ENCODE measurements at places on chromosomes 5 and 9.

DNA sequence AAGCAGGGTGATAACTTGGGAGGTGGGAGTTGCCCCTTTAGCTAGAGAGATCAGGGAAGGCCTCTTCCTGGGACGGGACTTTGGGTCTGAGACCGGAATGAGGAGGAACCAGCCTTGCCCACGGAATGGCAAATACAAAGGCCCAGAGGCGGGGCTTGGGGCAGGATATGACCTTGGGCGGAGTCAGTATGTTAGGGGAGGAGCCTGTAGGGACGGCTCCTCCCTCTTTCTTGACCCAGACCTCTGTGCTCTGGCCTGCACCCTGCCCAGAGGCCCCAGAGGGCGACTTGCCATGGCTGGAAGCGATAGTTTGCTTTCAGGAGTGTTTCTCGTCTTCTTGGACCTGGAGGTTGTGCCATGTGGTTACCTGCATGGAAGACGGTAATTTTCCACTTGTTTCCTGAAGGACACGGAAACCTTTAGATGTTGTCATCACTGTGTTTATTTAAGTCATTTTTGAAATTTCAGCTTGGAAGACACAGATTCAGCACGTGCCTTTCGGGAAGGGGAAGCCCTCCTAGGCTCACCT, 85.6 kb downstream of the DAB2IP start:
- DNase-seq: no peak

GRCh38 chr5:154141745-154142221, 48.8 kb upstream of the GALNT10 start:
- DNase-seq: no peak

DNA sequence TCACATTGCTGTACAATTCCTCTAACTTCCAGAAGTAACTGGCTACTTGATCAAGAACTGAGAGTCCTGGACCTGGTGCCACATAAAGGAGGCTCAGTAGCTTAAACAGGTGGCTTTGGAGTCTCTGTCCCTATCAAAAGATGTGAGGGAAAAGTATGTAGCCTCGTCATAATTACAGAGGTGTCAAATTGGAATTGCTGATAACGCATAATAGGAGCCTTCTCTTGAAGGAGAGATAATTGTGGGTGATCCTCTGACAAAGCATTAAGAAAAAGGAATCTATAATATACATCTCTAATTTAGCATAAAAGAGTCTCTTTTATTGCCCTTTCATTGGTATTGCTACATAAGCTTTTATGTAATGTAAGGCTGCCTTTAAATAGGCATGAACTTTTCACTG, 1246.4 kb upstream of the CDH9 start:
- DNase-seq: no peak

DNA sequence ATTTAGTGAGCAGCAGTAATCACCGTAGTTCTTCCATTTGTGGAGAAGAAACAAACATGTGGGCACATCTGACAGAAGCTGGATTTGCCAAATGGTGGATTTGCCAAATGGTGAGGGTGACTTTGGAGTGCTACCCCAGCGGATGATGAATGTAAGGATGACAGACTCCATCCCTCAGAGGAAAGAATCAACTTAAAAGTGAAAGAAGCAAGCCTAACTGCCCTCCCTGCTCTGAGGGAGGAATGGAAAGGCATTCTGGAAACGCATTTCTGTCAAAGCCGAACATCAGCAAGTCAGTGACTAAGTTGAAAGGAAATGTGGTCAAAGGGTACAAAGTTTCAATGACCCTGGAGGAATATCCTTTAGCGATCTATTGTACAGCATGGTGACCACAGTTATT, 143.5 kb downstream of the GPBP1 start:
- no peak for DNase-seq

GRCh38 chr5:118679264-118679940, 308.9 kb downstream of the DTWD2 start:
- no peak for DNase-seq

DNA sequence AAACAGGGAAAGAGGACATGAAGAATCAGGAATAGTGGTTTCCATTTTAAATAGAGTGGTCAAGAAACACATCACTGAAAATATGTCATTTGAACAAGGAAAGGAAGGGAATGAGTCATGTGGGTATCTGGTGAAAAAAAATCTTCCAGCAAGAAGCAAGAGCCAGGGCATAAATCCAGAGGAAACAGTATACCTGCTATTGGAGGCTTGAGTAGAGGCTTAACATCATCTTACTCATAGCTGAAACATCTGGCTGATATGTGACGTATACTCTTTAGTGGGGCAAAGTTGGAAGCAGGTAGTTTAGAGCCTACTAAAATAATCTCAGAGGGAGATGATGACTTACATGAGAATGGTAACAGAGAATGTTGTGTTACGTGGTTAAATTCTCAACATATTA, 517.2 kb downstream of the CAAP1 start:
- no peak for DNase-seq

- DNase-seq: no peak
Measured at GRCh38 chr9:6764523-6764922, 6.8 kb downstream of the KDM4C start.

Measured in GM19239 (cell line).